ENCODE measurements at places on chromosomes 6 and 20. TPM values are rescaled to one million over a fixed set of nuclear protein-coding genes. Genes with fewer than 3 reads are reported as not detected.

The CLPSL1 gene
- not detected for total RNA-seq

The KCNG1 gene
- 5.5 TPM for total RNA-seq

The PLA2G7 gene
- not detected for total RNA-seq

The FAM209B gene
- not detected for total RNA-seq

The TRIM27 gene
- 39.9 TPM for total RNA-seq

The RBPJL gene
- not detected for total RNA-seq
